ENCODE measurements at places on chromosomes 3 and 15.

DNA sequence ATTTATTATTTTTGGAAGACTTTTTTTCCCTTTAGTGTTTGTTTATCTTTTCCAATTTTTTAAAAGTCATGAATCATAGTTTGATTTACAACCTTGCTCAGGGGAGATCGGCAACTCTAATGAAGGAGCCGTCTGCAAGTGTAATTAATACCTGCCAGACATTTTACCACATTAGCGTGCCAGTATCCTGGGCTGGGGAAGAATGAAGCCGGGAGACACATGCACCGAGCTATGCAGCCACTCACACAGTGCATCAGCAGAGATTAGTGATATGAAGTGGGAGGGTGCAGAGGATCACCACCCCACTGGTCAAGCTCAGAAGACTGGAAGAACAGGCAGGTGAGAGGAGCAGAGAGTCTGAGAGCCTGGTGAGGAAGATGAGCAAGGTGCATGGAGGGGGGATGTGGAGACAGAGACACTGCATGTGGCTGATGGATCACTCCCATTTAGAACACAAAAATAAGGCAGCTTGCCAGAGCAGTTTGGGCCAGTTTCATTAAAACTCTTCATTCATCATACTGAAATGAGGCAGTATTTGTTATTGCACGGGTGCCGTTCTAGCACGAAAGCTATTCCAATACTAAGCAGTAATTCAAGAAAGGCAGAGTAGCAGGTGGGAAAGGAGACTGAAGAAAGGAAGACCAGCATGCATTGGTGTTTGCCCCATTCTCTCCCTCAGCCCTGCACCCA lies 821.6 kb downstream of the TUSC7 start:
- no peaks in the 10 kb centered on the region for H3K27me3 ChIP-seq
- DNase-seq: no peak
- no peaks in the 10 kb centered on the region for H3K4me1 ChIP-seq
- H3K27ac ChIP-seq: no peak overlapping the region
- H3K4me3 ChIP-seq: no peak overlapping the region

DNA sequence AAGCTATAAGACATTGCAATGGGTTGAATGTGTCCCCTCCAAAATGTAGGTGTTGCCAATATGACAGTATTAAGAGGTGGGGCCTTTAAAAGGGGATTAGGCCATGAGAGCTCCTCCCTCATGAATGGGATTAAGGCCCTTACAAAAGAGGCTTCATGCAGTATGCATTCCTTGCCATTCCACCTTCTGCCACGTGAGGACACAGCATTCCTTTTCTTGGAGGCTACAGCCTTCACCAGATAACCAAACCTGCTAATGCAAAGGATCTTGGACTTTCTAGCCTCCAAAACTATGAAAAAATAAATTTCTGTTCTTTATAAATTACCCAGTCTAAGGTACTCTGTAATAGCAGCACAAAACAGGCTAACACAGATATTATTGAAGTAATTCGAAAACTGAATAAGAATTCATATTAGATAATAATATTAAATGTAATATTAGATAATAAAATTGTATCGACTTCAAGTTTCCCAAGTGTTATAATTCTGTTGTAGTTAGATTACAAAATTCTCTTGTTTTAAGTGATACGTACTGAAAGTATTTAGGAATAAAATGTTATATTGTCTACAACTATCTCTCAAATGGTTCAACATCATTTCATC lies 29.4 kb upstream of the ATP8B4 start:
- H3K4me3 ChIP-seq: no peak overlapping the region
- H3K36me3 ChIP-seq: no peaks in the 10 kb centered on the region
- H3K27ac ChIP-seq: no peak overlapping the region
- DNase-seq: peak; percentile 70
- H3K27me3 ChIP-seq: no peaks in the 10 kb centered on the region
- peaks cover 2% of the 10 kb centered on the region for H3K4me1 ChIP-seq

DNA sequence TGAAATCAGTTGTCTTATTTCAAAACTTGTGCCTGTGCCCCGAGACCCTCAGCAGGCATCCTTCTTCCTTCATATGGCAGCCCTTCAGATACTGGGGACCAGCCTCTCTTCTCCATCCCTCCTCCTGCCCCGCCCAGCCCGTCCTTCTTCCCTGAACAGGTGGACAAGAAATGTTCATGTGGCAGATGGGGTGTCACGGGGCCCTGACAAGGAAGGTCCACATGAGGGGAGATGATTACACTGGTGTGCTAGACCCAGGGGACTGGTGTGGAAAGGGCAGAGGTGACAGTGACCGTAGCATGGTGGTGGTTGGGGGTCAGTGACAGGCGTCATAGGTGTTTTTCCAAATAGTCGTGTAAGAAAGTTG lies 150.9 kb downstream of the CHDH start:
- no peak for DNase-seq
- peaks cover 1% of the 10 kb centered on the region for H3K4me1 ChIP-seq
- no peak overlapping the region for H3K27ac ChIP-seq
- H3K4me3 ChIP-seq: no peak overlapping the region

DNA sequence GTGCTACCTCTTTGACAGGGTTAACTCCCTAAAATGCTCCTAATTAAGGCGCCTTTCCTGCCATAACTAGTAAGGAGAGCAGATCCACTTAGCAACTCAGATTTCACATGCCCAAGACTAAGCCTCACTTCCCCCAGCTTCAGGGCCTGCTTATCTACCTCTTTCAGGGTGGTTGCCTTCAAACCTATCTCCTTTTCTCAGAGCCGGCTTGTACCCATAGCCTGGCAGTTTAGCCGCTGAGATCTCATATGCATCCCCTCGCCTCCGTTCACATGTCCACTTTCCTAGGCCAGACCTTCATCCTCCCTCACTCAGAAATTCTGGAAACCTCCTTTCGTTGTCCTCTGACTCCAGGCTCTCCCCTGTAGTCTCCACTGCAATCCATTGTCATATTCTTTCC lies 1.0 kb upstream of the FSTL1 start:
- H3K27me3 ChIP-seq: no peaks in the 10 kb centered on the region
- no peak overlapping the region for H3K4me3 ChIP-seq
- DNase-seq: no peak
- peaks cover 20% of the 10 kb centered on the region for H3K4me1 ChIP-seq
- peak overlapping the region; percentile 71 for H3K27ac ChIP-seq

- no peak overlapping the region for H3K4me3 ChIP-seq
- no peak for DNase-seq
- H3K27ac ChIP-seq: no peak overlapping the region
- no peaks in the 10 kb centered on the region for H3K27me3 ChIP-seq
- H3K4me1 ChIP-seq: peaks cover 2% of the 10 kb centered on the region
These were observed 24.8 kb upstream of the ACTC1 start for GRCh38 chr15:34820110-34820509.

GRCh38 chr3:135736740-135737139 lies 228.8 kb upstream of the PPP2R3A start:
- H3K36me3 ChIP-seq: no peaks in the 10 kb centered on the region
- no peak for DNase-seq
- no peak overlapping the region for H3K4me3 ChIP-seq
- no peaks in the 10 kb centered on the region for H3K27me3 ChIP-seq
- H3K4me1 ChIP-seq: peaks cover 13% of the 10 kb centered on the region

DNA sequence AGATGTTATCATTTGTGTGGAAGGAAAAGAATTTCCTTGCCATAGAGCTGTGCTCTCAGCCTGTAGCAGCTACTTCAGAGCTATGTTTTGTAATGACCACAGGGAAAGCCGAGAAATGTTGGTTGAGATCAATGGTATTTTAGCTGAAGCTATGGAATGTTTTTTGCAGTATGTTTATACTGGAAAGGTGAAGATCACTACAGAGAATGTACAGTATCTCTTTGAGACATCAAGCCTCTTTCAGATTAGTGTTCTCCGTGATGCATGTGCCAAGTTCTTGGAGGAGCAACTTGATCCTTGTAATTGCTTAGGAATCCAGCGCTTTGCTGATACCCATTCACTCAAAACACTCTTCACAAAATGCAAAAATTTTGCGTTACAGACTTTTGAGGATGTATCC lies 15.1 kb downstream of the KLHL24 start:
- H3K27me3 ChIP-seq: no peaks in the 10 kb centered on the region
- H3K4me1 ChIP-seq: no peaks in the 10 kb centered on the region
- H3K36me3 ChIP-seq: peaks cover 28% of the 10 kb centered on the region
- no peak overlapping the region for H3K27ac ChIP-seq
- H3K4me3 ChIP-seq: no peak overlapping the region

GRCh38 chr15:29438703-29439055 lies 169.1 kb upstream of the NSMCE3 start:
- no peak overlapping the region for H3K4me3 ChIP-seq
- peaks cover 4% of the 10 kb centered on the region for H3K4me1 ChIP-seq
- no peaks in the 10 kb centered on the region for H3K27me3 ChIP-seq
- H3K36me3 ChIP-seq: no peaks in the 10 kb centered on the region

DNA sequence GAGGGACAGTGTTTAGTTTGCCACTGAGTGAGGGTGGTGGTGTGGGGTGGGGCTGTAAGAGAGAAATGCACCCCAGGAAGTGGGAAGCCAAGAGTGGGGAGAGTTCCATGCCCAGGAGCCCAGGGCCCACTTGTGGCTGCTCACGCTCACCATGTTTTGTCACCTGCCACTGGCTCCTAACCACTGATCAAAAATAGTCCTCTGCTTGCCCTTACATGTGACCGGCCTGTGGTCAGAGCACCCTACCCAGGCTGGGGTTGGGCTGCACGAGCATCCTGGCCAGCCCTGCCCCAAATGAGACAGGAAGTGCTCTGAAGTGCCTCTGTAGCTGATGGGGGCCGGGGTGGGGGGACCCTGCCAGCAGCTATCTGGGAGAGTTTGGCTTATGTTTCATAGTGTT lies 216.3 kb downstream of the RPLP1 start:
- no peak overlapping the region for H3K4me3 ChIP-seq
- no peaks in the 10 kb centered on the region for H3K36me3 ChIP-seq
- peaks cover 14% of the 10 kb centered on the region for H3K4me1 ChIP-seq

DNA sequence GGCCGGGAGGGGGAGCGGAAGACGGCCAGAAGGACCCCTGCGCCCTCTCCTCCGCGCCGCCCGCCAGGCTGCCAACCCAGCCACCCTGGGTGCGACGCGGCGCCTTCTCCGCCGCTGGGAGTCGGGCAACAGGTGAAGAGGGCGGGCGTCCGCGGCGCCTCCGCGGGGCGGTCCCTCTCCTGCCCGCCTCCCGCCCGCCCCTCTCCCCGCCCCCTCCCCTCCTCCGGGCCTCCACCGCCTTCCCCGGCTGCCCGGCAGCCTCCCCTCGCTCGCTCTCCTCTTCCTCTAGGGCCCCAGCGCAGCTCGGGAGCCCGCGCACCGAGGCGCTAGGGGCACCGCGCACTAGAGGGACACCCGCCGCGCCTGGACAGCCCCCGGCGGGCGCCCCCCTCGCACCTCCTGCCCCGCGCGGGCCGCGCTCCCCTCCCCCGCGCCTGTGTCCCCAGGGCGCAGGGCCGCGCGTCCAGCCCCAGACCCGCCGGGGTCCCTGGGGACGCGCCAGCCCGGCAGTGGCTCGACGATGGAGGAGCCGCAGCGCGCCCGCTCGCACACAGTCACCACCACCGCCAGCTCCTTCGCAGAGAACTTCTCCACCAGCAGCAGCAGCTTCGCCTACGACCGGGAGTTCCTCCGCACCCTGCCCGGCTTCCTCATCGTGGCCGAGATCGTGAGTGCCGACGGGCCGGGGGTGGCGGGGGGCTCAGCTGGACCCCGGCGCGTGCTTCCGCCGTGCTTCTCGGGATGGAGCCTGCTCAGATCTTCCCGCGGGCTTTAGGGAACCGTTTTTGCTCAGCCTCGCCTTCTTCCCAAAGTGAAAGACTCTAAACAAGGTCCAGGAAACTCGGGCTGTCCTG lies at the start of gene CMTM8:
CMTM8 (plus strand) TSS at position 228 of the 854 bp plus-strand sequence; CDS start at position 521, 293 bp downstream.
- no peak within 1 kb of the TSS for H3K27ac ChIP-seq
- peaks cover 9% of the 10 kb centered on the region for H3K4me1 ChIP-seq
- peak; percentile 60 for DNase-seq

- no peak within 1 kb of the TSS for H3K27ac ChIP-seq
- no peak for DNase-seq
- H3K36me3 ChIP-seq: no peaks in the 10 kb centered on the region
These were observed at the start of gene ADIPOQ for GRCh38 chr3:186842426-186843038. Gene ADIPOQ (plus strand): TSS chr3:186842710. CDS start chr3:186853059, 10,349 bp downstream.

DNA sequence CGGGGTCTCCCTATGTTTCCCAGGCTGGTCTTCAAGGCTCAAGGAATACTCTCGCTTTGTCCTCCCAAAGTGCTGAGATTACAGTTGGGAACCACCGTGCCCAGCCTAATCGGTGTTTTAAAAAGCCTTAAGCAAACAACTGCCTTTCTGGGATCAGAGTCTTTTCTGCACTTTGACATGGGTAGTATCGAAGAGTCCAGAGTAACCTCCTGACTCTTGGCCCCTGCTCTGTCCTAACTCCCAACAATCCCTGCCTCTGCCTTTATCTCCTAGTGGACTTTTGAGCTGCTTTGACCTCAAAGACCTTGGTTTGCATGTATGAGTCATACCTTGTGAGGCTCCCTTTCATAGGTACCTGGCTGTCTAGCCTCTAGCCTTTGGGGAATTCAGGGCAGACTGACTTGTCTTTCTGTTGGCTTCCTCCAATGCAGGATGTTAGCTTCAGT lies 21.0 kb upstream of the HACD2 start:
- no peak for DNase-seq
- H3K4me1 ChIP-seq: no peaks in the 10 kb centered on the region
- no peaks in the 10 kb centered on the region for H3K27me3 ChIP-seq
- no peak overlapping the region for H3K4me3 ChIP-seq
- H3K27ac ChIP-seq: no peak overlapping the region
- peaks cover 28% of the 10 kb centered on the region for H3K36me3 ChIP-seq

DNA sequence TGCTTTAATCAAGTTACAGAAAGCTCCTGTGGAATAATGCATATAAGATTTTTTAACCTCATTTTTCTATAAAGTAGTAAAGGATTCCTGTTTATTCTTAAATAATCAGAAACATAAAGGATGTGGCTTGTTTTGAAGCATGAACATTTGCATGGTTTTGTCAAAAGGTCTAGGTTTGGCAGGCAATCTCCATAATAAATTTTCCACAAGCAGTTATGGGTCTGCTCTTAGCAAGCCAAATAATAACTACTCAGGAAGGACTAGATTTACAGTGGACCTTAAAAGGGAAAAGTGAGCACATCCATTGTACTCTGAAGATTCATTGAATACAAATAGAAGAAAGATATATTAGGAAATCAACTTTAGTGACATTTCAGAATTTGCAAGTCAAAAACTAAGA lies 407.3 kb upstream of the CBLB start:
- no peaks in the 10 kb centered on the region for H3K27me3 ChIP-seq
- no peak overlapping the region for H3K27ac ChIP-seq
- no peaks in the 10 kb centered on the region for H3K4me1 ChIP-seq
- H3K4me3 ChIP-seq: no peak overlapping the region
- H3K36me3 ChIP-seq: no peaks in the 10 kb centered on the region

- no peak overlapping the region for H3K4me3 ChIP-seq
- no peak for DNase-seq
- H3K27ac ChIP-seq: no peak overlapping the region
- no peaks in the 10 kb centered on the region for H3K27me3 ChIP-seq
- no peaks in the 10 kb centered on the region for H3K36me3 ChIP-seq
These were observed 418.8 kb downstream of the EPHB1 start for GRCh38 chr3:135213822-135214221.

DNA sequence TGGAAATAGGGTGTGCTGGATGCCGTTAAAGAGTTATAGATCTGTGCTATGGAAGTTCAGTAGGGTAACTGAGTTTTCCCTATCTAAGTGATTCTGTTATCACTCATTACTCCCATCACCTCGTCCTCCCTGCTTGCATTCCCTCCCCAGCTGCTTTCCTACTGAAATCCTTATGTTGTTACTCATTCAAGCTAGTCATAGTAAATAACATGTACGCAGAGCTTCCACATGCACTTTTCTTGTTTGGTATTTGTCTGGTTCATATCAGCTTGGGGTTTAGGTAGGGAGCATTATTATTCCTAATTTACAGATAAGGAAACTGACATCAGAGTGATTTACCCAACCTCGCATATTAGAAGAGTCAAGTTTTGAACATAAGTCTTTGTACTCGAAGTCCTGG lies 135.1 kb downstream of the HCN4 start:
- H3K27ac ChIP-seq: no peak overlapping the region
- no peak for DNase-seq
- no peak overlapping the region for H3K4me3 ChIP-seq
- H3K36me3 ChIP-seq: peaks cover 12% of the 10 kb centered on the region
- no peaks in the 10 kb centered on the region for H3K27me3 ChIP-seq
